ENCODE measurements at places on chromosomes 2 and 18.

- no peak for DNase-seq
Observed at GRCh38 chr2:128584296-128584890, 265.7 kb upstream of the HS6ST1 start.

- no peak for DNase-seq
Observed at GRCh38 chr2:199452260-199452990, 5.3 kb downstream of the SATB2 start.

GRCh38 chr2:206521612-206522011, 78.3 kb downstream of the ADAM23 start:
- no peak for DNase-seq

DNA sequence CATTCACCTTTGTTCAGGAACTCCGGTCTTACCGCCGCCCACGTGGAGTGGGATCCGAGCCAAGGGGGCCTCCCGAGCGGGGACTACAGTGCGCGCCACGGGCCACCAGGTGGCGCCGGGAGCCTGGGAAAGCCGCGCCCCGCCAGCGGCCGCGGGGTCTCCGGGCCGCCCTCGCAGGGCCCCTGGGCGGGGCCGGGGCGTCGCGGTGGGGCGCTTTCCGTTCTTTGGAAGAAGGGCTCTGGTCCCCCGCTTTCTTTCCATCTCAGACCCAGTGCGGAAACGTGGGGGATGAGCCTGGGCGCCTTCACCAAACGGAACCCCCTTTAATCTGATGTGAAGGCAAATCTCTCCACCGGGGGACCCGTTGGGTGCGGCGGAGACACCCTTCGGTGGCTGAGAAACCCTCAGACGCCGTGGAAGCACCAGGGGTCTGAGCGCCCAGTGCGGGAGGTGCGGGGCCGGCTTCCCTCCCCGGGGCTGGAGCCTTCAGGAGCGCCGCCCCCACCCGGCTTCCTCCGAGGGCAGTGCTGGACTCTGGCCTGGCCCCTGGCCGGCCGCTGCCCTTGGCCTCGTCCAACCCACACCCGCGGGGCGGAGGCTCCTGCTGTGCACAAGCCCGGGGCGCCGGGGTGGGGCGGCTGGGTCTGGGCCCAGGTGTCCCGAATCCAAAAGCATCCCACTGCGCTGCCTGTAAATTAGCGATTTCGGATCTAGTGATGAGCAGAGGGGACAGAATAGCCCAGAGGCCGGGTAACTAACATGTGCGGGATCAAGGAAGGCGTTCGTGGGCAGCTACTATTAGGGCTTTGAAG, 44.6 kb downstream of the GORASP2 start:
- peak; percentile 86 for DNase-seq

DNA sequence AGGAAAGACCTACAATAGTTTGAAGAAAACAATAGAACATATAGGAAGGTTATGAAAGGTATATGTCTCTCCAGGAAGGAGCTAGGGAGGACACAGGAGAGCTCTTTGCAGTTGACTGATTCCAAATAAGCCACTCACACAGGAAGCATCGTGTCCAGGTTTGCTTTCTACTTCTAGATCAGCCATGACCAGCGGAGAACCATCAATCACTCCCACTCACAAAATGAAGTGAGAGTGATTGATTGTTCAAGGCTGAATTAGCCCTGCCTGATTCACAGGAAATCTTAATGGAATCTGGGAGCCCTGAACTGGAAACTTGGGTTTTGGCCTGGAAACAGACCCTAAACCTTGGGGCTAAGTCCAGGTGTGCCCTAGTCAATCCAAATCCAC, 1292.2 kb upstream of the ZEB2 start:
- DNase-seq, result no peak

GRCh38 chr2:239557516-239557915, 156.7 kb upstream of the HDAC4 start:
- no peak for DNase-seq

DNA sequence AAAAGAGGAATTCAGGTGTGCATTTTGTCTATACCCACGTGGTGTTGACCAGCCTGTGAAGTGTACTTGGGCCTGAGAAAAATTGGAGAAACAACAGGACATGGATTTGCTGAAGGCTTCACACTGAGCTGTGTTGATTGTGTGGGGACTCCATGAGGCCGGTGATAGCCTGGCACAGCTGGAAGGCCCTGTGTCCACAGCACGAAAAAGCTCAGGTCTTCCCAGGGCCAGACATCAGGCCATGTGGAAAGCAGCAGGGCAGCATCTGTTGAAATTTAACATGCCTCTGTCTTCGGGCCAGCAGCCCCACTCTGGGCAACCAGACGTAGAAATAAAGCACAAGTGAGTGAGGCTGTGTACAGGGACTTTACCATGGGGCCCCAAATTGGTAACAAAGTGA, 84.1 kb downstream of the HS6ST1 start:
- no peak for DNase-seq

GRCh38 chr2:188047735-188048134, 243.9 kb upstream of the GULP1 start:
- DNase-seq, result no peak

DNA sequence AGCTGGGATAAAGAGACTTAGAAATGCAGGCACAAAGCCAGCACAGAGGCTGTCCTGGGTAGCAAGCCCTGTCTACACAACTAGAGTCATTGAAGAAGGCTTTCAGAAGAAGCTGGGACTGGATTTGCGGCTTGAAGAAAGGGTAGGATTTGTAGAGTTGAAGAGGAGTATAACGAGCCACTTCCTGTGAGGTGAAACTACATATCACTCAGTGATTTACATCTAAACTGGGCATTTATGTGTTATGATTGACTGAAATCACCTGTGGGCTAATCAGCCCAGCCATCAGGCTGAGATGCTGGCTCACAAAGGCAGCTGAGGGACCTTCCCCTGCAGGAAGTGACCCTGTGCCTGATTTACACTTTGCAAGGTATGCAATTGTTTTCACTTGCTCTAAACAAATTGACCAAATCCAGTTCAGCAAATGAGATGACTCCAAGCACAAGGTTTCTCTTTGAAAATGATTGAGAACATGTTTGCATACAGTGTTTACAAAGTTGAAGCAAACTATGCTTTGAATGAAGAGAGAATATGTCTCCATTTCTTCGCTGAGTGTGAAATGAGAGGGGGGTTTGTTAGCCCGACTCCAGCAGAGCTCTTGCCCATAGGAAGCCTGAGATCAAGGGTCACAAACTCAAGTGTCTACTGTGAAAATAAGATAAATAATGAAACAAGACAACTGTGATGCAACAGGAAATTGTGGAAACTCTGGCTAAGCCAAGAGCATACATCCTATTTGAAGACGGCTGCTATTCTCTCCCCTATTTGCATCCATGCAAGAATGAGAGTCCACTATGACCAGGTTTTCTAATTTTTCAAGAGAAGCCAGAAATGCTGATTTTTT, 69.3 kb upstream of the HK2 start:
- no peak for DNase-seq

DNA sequence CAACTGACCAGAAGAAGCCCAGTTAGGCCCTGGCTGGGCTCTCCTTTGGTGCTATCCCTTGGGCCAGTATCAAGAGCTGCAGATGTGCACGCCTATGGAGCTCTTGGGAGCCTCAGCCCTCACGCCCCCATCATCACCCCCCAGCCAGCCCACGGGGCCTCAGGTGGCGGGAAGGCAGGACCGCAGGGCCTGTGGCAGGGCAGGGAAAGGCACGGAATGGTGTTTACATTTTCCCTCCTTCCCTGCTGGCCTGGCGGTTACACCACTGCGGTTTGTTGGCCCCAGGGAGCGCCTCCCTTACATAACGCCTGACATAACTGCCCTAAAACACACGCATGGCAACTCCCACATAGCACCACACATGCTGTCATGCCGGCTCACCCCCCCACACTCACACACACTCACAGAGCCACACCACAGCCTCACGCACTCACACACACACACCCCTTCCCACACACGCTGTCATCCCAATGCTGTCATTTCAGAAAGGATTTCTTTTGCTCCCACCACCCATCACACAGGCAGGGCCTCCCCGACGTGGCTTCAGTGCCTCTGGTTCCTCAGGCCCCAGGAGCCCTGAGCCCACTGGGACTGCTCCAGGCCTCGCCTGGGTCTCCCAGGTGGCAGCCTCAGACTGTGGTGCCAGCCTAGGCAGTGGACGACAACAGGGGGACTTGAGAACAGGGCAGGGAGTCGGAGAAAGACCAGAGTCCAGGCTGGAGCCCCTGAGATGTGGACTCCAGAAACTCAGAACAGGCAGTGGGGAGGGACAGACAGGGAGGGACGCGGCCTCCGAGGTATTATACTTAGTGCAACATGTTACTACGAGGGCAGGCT, 15.7 kb downstream of the ZFP36L2 start:
- DNase-seq, result no peak

- DNase-seq, result no peak
Observed at GRCh38 chr2:101830146-101830545, 132.6 kb downstream of the MAP4K4 start.

DNA sequence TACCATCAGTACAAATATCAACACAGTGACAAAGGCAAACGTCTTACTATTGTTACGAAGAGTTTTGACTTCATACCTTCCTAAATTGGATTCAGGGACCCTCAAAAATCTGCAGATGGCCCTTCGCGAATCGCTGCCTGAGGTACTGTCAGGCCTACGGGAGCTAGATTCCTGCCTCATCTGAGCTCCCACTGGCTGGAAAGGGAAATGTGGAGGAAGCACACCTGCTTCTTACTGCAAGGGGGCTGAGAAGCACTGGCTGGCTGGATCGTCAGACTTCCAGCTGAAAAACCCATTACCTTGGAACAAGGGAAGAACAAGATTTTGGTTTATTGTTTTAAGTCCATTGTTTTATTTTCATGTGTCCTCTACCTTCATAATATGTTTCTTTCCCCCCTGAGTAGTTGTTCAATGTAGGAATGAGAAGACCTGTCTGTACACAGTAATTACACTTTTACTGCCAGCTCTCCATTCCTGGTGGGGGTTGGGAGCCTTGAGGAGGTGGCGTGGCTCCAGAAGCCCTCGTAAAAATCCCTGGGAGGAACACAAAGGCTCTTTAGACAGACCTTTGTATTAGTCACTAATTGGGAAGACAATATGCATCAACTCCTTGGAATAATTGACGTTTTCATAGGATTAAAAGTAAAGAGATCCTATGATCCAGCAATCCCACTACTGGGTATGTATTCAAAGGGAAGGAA, 124.1 kb upstream of the NOSTRIN start:
- DNase-seq, result no peak

DNA sequence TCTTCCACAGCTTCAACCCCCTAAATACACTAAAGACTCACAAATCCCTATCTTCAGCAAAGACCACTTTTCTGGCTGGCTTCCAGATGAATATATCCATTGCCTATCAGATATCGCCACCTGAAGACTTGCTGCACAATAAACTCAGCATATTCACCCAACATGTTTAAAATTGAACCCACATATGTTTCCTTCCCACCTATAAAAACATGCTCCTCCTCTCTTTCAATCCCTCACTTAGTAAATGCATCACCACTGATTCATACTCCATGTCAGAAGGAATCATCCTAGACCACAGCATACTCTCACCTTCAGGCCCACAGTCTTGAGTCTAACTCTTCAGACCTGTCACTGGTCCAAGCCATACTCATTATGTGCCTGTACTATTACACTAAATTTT, 5.3 kb downstream of the SPC25 start:
- no peak for DNase-seq

GRCh38 chr18:36321658-36322407, 24.3 kb downstream of the FHOD3 start:
- no peak for DNase-seq

DNA sequence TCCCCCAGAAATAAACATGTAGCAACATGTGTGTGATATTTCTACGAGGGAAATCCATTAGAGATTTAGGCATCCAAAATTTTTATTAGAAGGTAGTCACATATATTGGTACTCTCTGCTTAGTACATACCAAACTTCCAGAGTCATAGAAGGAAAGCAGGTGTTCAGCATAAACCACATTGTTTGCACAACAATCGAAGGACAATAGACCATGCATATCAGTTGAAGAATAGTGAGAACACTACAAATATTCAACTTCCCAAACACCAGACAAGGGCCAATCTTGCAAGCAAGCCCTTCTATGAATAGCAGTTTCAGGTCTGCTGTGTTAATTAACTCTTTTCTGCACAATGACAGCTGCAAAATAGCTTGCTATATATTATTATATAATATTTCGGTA, 702.2 kb downstream of the ERBB4 start:
- peak; percentile 64 for DNase-seq

DNA sequence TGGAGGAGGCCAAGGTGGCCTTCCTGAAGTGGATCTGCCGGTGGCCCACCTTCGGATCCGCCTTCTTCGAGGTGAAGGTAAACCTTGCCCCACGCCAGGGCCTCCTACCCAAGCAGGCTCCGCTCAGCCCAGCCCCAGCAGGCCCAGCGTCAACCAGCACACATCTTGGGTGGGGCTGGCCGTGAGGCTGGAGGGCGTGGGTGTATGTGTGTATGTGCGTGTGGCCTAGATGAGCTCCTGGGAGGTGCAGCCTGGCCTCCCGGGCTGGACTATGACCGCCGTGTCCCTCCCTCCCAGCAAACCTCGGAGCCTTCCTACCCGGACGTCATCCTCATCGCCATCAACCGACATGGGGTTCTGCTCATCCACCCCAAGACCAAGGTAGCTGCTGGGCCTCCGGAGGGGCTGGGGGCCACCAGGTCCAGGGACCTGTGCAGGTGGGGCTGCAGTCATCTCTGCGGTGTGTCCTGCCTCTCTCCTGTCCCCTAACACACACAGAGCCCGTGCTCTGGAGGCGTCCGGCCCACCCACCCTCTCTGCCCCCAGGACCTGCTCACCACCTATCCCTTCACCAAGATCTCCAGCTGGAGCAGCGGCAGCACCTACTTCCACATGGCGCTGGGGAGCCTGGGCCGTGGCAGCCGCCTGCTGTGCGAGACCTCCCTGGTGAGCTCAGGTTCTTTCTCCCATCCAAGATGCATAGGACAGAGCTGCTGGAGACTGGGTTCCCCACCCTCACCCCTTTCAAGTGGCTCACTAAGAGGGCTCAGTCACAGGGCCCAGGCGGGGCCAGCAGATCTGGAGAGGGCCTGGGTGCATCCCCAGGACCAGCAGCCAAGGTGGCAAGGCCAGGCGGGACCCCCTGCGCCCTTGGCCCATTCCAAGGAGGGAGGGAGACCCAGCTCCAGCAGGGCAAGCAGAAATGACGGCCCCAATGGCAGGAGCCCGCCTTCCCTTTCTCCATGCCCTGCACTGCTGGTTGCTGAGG, 9.4 kb upstream of the GPR17 start:
- DNase-seq, result no peak

GRCh38 chr18:8695932-8696517, 9.3 kb upstream of the MTCL1 start:
- DNase-seq, result no peak

- no peak for DNase-seq
Observed at GRCh38 chr2:56009758-56010458, 86.3 kb upstream of the EFEMP1 start.
